Activated CD8-positive, alpha-beta memory T cell treated with anti-CD3 and anti-CD28 coated beads for 4 hours (primary cell): ENCODE measurements at places on chromosomes 7 and 10.
A peak's percentile ranks its signal among the peaks of the same experiment; 100 is the strongest.

DNA sequence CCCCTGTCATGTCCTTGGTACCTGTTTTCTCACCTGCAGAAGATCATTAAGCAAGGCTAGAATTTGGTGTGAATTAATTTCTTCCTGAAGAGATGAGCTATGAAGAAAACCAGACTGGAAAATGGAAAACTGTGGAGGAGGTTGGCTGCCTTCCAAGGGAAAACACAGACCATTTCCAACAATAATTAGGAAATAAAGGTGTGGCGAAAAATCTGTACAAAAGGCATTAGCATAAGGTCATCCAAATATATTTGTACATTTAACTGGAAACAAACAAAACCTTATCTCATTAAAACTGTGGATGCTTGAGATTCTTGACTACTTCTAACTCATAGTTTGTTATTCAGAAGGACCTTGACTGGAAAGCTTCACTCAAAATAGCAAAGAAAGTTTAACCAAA, 1.7 kb downstream of the STN1 start:
- no peak for DNase-seq

DNA sequence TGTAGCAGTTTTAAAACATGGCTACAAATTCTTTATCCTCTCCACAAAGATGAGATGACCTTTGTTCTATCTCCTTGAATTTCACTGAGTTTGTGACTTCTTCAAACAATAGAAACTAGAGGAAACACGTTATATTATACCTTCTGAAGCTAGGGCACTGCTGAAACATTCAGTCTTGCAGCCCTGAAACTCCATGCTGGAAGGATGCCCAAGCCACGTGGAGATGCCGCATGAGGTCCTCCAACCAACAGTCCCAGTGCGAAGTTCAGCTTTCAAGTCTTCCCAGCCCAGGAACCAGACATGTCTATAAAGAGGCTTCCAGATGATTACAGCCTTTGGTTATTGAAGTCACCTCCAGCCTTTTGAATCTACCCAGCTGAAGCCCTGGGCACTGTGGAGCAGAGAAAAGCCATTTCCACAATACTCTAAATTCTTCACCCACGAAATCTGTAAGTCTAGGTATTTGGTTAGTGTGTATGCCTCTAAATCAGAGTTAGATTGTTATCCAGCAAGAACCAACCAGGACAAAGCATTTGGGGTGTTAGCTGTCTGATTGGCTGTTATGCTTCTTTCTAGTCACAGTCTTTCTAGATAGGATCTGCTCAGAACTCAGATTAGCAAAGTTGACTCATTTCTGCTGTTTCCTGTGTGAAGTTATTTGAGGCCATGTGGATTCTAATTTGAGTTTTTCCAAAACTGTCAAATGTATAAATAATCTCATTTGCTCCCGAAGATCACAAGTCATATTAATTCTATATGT, 186.5 kb upstream of the TMEM72 start:
- no peak for DNase-seq

DNA sequence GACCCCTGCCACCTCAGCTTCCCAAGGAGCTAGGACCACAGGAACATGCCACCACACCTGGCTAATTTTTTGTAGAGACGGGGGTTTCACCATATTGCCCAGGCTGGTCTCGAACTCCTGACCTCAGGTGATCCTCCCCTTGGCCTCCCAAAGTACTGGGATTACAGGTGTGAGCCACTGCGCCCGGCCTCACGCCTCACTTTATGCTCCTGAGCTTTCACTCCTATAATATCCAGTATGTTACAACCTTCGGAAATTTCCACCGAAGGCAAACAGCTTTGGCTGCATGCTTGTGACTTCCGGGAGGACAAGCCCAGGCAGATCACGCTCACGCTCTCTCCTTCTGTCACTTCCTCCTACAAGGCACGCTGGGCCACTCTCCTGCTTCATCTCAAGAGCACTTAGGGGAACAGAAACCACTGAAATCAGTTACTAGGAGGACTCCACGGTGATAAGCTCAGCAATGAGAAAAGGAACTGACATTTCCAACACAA, 4.4 kb upstream of the MAD1L1 start:
- no peak for DNase-seq

- no peak for DNase-seq
Observed at GRCh38 chr10:44361109-44361508, 23.8 kb downstream of the CXCL12 start.

GRCh38 chr7:38154278-38154677, 23.8 kb upstream of the STARD3NL start:
- no peak for DNase-seq

- DNase-seq, result no peak
Observed at GRCh38 chr7:48388911-48389310, 217.7 kb downstream of the ABCA13 start.

DNA sequence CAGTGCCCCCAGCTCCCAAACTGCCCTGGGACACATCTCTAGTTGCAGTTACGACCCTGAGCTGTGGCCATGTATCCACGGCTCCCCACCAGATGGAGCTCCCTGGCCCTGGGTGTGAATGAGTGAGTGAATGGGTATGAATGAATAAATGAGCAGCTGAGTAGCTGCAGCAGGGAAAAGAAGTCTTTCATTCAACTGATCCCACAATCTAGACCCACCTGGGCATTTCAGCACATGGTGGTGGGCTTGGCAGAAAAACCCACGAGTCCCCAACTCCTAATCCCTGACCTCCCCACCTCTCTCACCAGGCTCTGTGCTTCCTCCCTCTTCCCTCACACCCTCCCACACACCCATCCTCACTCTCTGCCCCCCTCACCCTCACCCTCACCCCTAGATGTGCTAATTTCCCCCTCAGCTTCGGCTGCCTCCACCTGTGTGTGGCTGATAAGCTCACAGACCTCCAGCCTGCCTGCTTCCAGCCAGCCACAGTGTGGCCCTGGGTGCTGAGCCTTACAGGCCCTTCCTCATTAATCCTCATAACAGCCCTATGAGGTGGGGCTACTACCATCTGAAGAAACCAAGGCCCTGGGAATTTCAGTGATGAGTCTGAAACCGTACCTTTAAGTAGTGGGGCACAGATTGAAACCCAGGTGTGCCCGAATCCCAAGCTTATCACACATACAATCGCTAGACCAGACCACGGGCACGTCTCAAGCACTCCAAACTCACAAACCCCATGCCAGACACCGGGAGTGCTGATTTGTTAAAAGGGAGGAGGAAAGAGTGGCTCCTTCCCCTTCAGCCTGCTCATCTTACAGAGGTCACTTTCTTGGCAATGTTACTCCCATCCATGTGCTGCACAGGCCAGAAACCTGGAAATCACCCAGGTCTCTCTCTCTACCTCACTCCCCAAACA, 2.2 kb upstream of the ATP6V1F start:
- no peak for DNase-seq

DNA sequence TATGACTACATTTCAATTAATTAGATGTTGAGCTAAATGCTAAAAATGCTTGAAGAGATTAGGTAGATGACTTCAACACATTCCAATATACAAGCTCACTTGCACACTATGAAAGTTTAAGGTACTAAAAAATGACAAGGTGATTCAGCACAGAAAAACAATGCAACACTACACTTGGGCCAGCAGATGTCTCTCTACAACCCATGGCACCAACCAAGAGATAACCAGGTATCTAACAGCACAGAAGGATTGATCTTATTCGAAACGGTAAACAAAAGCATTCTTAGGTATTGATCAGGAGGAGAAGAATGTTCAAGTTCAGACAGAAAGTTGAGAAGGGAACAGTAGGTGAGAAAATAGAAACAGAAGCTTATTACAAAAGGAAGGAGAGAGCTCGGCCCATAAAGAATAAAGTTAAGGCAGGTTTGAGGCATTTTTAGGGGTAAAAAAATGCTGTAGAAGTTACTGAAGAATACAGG, 248.2 kb upstream of the KLF14 start:
- DNase-seq, result no peak

- peak; percentile 60 for DNase-seq
Observed at GRCh38 chr7:1432411-1433082, 26.7 kb downstream of the MICALL2 start.

DNA sequence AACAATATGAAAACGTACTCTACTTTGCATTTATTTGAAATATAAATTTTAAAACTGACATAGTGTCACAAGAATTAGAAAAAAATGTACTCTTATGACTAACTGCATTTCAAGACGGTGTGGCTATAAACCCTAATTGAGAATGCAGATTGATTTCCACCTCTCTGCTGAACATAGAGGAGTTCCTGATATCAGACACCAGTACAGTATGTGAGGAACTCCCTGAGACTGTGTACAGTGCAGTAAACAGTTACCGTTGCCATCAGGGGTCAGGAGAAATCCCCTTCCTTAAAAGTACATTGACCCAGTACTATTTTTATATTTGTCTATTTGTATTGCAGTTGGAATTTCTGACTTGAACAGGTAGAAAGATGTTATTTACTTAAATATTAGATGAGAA, 61.8 kb upstream of the DKK1 start:
- no peak for DNase-seq
